ENCODE measurements at places on chromosomes 1 and 21.

GRCh38 chr21:34544032-34544496, 32.1 kb upstream of the KCNE1 start:
- no peak for DNase-seq

- DNase-seq, result no peak
Measured at GRCh38 chr1:45141247-45142003, 65.0 kb downstream of the ZSWIM5 start.

DNA sequence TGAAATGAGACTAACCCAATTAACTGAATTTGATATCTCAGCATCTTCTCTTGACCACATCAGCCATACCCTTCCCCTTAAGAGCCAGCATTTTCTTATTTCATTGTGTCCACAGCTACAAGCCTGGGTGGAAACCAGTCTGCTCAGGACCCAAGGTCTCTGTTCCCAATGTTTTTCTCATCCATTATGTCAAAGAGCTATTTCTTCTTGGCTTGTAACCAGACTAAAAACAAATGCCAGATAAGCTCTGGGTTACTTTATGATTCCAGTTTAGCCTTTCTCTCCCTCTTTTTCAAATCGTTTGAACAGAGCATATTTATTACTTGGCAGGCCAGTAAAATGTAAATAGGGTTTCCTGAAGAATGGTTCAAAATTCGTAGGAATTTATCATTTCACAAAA, 109.3 kb upstream of the SPATA6 start:
- DNase-seq, result no peak

DNA sequence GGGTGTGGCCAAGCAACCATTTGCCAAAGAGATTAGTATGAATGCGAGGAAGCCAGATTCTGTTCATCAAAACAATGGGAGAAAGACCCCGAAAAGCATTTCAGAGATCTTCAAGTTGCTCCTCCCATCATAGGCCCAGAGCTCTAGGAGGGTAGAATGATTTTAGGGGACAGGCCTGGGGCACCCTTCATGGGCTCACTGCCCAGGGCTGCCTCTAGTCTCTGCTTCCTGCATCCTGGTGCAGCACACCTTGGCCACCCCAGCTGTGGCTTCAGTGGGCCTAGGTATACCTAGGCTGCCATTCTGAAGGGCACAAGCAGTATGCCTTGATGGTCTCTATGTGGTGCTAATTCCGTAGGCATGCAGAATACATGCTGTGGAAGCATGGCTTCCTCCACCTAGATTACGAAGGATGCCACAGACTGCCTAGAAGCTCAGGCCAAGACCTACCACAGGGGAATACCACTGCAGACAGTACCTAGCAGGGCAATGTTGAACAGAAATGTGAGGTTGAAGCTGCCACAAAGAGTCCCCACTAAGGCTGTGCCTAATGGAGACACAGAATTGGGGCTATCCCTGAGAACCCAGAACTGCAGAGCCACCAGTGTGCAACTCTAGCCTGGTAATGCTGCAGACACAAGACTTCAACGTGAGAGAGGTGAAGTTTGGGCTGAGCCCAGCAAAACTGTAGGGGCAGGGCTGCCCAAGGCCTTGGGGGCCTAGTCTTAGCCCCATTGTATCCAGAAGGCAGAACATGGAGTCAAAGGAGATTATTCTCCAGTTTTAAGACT, 158.8 kb downstream of the CLIC6 start:
- no peak for DNase-seq

DNA sequence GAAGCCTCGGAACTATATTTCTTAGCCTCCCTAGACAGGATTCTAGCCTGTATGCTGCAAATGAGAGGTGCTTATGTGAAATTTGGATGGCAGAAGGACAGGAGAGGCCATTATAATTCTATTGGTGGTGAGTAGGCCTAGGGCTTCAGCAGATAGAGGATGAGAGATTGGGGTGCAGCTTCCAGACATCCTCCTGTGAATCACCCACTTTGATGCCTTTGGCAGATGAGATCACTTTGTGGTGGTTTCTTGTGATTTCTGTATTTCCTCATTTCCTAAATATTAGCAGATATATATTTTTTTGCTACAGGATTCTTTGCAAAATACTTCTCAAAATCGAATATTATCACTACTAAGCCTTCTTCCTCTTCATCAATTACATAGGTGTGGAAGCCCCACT, 37.3 kb downstream of the MFSD2A start:
- no peak for DNase-seq

- DNase-seq, result no peak
Measured at GRCh38 chr1:53116933-53117600, 25.4 kb downstream of the SLC1A7 start.

- no peak for DNase-seq
Measured at GRCh38 chr1:222167111-222167510, 380.8 kb downstream of the HHIPL2 start.

GRCh38 chr1:88175631-88176226, 508.3 kb upstream of the PKN2 start:
- no peak for DNase-seq

GRCh38 chr1:246246430-246246829, 260.6 kb downstream of the SMYD3 start:
- no peak for DNase-seq

GRCh38 chr1:230083746-230084407, 16.8 kb downstream of the GALNT2 start:
- no peak for DNase-seq

DNA sequence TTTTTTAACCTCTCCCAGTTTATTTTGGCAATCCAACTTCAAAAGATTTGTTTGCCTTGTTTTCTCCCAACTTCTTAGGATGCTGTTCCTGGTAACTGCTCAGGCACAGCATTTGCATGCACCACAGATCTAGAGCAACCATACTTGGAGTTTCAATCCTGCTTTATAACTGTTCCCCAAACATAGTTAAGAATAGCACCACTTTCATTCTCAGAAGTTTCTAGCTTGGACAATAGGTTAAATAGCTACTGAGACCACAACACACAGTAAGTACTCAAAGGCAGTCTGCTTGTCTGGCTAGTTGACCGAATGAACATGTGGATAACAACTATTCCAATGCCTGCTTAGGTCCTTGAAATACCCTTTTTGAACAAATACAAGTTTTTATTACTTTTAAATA, 76.8 kb downstream of the FOXJ3 start:
- no peak for DNase-seq

DNA sequence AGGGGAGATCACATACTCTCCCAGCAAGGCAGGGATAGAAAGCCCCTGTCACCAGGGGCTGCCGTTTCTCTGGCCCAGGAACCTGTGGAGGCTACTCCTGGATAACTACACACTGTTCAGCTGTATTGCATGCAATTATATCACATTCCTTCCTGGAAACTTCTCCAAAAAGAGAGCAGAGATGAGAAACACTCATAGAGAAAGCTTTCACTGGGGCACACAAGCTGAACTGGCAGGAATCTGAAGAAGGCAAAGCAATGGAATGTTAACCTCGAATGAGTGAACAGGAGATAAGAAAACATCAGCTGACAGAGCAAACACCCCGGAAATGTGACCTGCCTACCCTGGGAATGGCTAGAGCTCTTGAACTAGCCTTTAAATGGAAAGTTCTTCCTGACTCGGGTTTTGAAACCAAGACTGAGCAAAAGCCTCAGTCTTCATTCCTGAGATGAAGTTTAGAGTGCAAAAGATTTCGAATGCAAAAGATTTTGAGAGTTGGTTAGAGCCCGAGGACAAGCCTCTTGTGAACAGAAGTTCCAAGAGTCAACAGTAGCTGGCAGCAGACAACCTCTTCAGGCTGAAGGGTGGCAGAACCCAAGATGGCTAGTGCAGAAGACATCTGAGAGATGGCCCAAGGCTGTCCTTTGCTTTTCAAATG, 32.3 kb downstream of the CCN1 start:
- DNase-seq, result no peak

DNA sequence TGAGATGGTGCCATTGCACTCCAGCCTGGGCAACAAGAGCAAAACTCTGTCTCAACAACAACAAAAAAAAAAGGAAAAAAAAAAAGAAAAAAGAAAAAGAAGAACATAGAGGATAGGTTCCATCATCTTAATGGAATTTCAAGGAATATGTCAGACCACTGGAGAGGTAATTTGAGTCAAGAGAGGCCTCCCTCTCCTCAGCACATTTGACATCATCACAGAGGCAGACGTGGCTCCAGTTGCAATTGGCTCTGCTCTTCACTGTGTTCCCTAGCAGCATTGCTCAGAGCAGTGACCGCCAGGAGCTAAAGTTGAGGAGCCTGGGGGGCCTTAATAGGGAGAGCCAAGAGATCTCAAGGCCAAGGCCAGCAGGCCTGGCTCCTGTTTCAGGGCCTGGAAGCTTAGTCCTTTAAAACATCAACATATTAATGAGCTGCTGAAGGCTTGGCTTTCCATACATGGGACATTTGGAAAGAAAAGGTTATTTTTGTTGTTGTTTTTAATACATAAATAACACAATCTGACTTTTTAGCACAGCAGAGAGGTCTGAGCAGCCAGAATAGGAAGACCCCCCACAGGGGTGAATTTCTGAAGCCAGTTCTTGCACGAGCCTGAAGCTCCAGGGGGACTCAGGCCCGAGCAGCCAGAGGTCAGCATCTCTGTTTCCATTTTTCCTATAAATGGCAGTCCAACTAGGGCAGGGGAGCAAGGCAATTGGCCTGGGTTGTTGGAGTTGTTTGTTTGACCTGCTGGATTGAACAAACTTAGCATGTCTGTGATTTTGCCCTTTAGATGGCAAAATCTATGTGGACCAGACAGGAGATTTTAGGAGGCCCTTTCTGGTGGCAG, 118.3 kb upstream of the FGGY start:
- no peak for DNase-seq

GRCh38 chr1:233725423-233725822, 111.5 kb downstream of the KCNK1 start:
- DNase-seq, result no peak

Measured in stimulated activated CD4-positive, alpha-beta T cell treated with anti-CD3 and anti-CD28 coated beads, Interleukin-1b, Interleukin-23, amount 100 ng/mL, for 1 hour (primary cell).